Tongue (tissue), 3 donors: ENCODE measurements at places on chromosomes 5 and 9.

GRCh38 chr5:147075187-147075586, 159.6 kb upstream of the STK32A start:
- no peak for DNase-seq

- DNase-seq, result peak; percentile 54
Observed at GRCh38 chr5:76403766-76404222, 709 bp downstream of the IQGAP2 start.

- peak; percentile 83 for DNase-seq
Observed at GRCh38 chr5:150301170-150301505, 1.6 kb downstream of the ARSI start.

GRCh38 chr9:76588316-76588715, 129.3 kb downstream of the GCNT1 start:
- DNase-seq, result no peak

GRCh38 chr9:13144166-13144775, 135.2 kb downstream of the MPDZ start:
- no peak for DNase-seq

GRCh38 chr5:178273041-178273440, 40.4 kb upstream of the PHYKPL start:
- DNase-seq, result no peak
